ENCODE measurements at places on chromosomes 3 and 15.

GRCh38 chr15:66186049-66186825 is 67.3 kb downstream of the MEGF11 start:
- DNase-seq: no peak

- no peak for DNase-seq
These were observed 19.8 kb upstream of the PFN2 start for GRCh38 chr3:149990423-149990948.

- no peak for DNase-seq
These were observed 77.9 kb downstream of the APBA2 start for GRCh38 chr15:28963711-28964081.

GRCh38 chr3:160193644-160194192 is 31.5 kb upstream of the C3orf80 start:
- no peak for DNase-seq

Measured in stimulated activated CD8-positive, alpha-beta memory T cell treated with anti-CD3 and anti-CD28 coated beads, Interleukin-7, amount 100 ng/mL, for 1 hour (primary cell).